Activated CD4-positive, alpha-beta T cell treated with anti-CD3 and anti-CD28 coated beads, Interleukin-2, amount 50 U/mL, for 24 hours (primary cell): ENCODE measurements at places on chromosomes 5 and 9.

DNA sequence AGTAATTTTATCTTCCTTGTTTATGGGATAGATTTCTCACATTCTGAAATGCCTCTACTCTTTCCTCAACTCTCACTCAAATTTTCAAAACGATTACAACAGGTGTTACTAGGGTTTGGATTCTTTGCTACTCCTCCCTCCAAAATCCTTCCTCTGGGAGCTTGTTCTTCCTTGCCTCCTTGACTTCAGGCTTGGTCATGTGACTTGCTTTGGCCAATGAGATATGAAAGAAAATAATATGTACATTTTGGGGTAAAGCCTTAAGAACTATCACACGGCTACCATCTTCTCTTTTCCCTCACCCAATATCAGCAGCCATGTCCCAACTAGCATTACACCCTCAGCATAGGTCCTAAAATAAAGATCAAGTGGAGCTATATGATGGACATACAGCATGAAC is 28.8 kb upstream of the SLC1A1 start:
- DNase-seq: no peak

GRCh38 chr5:59972043-59972442 is 78.5 kb upstream of the PDE4D start:
- DNase-seq: no peak

DNA sequence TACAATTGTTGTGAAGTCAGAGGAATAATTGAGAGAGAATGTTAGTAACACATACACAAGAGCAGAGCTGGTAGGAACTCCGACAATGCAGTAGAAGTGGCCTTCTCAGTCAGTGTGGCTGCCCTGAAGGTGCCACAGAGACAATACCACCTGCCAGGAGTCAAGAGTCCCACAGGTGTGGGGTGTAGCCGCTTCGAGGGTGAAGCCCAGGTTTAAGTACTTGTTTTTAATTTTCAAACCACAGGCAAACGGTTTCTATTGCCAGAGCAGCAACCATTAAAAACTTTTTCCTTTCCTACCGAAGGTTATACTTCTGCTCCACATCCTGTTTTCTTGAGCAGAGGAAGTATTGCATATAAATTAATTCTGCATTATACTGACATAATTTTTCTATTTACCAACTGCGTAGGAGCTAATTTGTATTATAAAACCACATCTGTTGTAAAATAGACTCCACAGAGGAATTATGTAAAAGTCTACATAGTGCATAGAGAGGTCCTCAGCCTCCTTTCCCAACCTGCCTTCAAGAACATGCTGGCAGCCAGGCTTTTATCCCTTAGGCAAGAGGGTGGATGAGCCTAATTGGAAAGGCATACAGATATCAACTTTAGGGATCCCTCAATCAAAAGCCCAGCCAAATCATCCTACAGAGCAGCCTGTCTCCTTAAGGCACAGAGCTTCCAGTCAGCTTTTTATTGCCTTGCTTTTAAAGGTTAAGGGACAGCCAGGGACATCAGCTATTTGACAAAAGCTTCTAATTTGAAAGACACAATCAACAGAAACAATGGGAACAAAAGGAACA is 12.9 kb upstream of the ACTBL2 start:
- DNase-seq: no peak

DNA sequence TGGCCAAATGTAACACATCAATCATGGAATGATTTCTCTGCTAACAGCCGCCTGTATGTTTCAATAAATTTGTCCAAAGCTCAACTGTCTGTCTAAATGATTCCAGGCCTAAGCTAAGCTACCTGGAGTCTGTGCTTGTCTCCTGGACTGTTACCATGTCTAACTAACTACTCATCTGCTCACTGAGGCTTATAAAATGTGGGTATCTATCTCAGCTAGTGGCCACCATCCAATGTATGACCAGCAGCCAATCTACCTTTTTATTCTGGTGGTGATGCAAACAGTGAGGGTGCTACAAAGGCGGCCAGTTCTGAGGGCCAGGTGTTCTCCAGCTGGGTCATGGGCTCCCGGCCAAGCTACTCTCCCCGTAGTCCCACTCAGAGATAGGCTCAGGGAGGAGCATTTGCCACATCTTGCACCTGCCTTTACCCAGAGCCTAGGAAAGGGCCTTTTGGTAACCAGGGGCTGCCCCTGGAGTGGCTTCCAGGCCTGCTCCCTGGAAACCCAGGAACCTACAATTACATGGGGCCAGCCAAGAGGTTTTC is 59.1 kb downstream of the PFDN1 start:
- DNase-seq: no peak

GRCh38 chr5:151204051-151204450 is 19.8 kb downstream of the CCDC69 start:
- DNase-seq: no peak

GRCh38 chr9:2645569-2645968 is 24.0 kb downstream of the VLDLR start:
- DNase-seq: no peak

- DNase-seq: no peak
Observed at GRCh38 chr9:3735251-3735650, 209.4 kb upstream of the RFX3 start.
